CD4-positive, alpha-beta memory T cell (primary cell): ENCODE measurements at places on chromosomes 2 and 18.

GRCh38 chr2:14975381-14975780 is 342.9 kb downstream of the LRATD1 start:
- no peak for DNase-seq

- no peak for DNase-seq
These were observed 22.8 kb downstream of the ADRA2B start for GRCh38 chr2:96093528-96093927.

DNA sequence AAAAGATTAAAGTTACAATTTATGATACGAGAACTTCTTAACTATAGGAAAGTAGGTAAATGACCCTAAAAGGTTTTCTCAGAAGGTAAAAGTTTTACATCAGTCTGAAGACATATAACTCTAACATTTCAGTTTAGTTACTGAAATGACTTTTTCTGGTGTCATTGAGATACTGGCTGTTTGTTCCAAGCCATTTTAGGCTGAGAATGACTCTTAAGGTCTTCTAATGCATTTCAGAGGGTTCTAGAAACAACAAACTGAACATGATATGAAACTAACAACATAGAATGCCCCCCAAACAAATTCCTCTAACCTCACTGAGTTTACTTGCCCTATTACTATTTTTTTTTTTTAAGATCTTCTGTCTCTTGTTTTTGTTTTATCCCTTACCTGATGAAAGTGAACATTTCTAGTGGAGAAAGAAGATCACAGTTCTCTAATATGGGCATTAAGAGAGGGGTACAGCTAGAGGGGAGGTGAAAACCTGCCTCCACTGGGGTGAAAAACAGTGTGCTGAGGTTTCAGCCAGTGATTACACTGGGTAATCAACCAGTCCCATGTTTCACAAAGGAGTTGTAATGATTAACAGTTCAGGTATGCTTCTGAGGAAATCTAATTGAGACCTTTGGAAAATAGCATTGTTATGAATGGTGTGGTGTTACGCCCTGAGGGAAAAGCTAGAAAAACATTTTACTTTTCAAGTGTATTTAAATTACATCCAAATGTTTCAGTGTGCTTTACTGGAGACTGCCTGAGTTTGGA is 11.2 kb downstream of the NABP1 start:
- no peak for DNase-seq

GRCh38 chr2:108034843-108035242 is 48.5 kb downstream of the SLC5A7 start:
- DNase-seq, result no peak

GRCh38 chr2:105926960-105927678 is 182.4 kb downstream of the NCK2 start:
- peak; percentile 67 for DNase-seq

DNA sequence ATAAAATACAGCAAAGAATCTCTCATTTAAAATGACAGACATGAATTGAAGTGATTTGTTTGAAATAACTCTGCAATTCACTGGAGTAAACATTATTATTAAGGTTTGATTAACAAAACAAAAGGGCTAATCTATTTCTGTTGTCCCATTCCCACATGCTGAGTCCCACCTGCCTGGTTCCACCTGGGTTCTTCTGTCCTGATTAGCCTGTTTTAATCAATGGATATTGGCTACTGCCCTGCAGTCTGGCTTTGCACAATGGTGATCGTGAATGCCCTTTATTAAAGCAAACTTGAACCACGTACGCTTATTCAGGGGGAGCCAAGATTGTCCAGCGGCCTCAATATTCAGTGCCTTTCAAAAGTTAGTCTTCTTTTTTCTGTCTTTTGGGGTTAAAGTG is 72.8 kb upstream of the CDH19 start:
- no peak for DNase-seq

GRCh38 chr18:48161911-48162698 is 231.6 kb upstream of the SMAD2 start:
- no peak for DNase-seq

GRCh38 chr18:37396971-37397720 is 168.5 kb downstream of the CELF4 start:
- DNase-seq, result no peak

GRCh38 chr2:98869870-98870269 is 66.2 kb downstream of the CRACDL start:
- peak; percentile 1 for DNase-seq

DNA sequence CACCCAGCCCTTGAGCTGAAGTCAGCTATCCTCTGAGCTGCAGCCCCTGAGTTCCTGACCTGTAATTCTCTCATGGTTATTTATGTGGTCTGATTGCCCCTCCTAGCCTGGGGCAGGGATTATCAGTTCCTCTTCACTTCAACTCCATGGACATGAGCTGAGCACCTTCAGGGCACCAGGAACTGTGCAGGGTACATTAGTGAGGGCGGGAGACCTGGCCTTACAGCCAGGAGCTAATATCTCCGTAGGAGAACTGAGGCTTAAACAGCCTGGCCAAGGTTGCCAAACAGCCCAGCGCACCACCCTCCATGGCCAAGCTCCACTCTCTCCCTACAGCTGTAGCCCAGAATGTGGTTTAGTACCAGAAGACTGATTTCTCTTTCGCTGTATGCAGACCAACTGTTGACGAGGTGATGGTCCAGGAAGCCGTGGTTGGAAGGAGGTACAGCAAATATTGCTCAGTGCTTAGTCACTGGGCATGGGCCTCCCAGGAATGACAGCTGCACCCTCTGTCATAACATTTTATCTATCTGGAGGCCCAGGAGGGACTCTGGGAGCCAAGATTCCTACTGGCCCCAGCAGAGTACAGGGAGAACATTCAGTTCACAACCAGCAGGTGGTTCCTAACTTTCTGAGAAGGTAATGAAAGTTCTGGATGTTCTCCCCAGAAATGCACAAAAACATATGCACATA is 228.7 kb upstream of the SIX2 start:
- DNase-seq, result no peak

GRCh38 chr2:232698556-232699091 is 1.5 kb downstream of the GIGYF2 start:
- no peak for DNase-seq

DNA sequence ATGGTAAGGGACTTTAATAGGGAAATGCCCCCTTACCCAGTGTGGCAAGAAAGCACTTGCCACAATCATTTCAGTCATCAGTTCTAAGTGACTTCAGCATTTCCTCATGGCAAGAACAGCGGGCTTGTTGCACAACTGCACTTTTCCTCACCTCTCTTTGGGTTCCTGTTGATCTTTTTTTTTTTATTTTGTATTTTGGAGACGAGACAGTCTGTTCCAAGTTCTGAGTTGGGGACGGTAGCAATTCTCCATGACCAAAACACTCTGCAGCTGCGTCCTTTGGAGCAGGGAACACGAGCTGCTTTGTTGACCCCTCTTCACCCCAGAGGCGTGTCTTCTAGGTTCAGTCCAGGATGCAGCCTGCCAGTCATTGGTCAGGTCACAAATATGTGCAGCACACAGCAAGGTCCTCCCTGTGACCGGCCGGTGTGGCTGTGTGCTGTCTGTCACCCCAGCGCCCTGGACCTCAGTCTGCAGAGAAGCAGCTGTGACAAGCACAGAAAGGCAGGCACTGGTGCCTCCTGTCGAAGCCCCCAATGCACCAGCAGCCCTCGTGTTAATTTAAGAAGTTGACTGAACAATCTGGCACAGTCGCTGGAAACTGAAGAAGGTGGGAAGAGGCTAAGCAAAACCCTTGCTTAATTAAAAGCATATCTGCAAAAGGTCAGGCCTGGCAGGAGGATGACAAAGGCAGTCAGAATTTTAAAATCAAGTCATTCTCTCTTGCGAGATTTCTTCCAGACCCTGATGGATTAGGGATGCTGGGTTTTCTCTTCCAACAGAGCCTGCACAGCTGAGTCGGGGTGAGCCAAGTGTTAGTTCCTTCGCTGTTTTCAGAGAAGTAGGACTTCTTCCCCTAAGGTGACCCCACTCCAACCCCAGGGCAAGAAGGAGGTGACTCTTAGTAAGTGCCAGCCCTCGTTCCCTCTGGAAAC is 96.7 kb upstream of the COPS8 start:
- DNase-seq, result no peak

DNA sequence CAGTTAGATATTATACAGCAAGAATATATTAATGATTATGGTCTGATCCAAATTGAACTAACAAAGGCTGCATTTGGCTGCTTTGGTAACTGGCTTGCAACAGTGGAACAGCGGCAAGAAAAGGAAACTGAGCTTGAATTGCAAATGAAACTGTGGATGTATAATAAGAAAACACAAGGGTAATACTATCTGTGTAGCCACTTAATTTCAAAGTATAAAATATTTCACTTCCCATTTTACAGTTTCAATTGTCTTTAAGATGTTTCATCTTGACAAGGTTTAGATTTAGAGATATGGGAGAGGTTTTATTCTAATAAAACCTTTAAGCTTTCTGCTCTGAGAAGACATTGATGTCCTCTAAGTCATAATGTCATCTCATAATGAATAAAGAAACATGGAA is 23.8 kb downstream of the WDR75 start:
- no peak for DNase-seq

GRCh38 chr2:71601136-71602114 is 148.1 kb downstream of the DYSF start:
- no peak for DNase-seq

GRCh38 chr2:207887500-207887899 is 117.8 kb upstream of the FZD5 start:
- no peak for DNase-seq

- no peak for DNase-seq
These were observed 120.7 kb upstream of the CTAGE1 start for GRCh38 chr18:22538426-22538825.

GRCh38 chr2:166768393-166769123 is 119.7 kb upstream of the XIRP2 start:
- no peak for DNase-seq

GRCh38 chr2:71798266-71799012 is 345.1 kb downstream of the DYSF start:
- no peak for DNase-seq

GRCh38 chr2:74221604-74222299 is 23.3 kb downstream of the MTHFD2 start:
- no peak for DNase-seq

DNA sequence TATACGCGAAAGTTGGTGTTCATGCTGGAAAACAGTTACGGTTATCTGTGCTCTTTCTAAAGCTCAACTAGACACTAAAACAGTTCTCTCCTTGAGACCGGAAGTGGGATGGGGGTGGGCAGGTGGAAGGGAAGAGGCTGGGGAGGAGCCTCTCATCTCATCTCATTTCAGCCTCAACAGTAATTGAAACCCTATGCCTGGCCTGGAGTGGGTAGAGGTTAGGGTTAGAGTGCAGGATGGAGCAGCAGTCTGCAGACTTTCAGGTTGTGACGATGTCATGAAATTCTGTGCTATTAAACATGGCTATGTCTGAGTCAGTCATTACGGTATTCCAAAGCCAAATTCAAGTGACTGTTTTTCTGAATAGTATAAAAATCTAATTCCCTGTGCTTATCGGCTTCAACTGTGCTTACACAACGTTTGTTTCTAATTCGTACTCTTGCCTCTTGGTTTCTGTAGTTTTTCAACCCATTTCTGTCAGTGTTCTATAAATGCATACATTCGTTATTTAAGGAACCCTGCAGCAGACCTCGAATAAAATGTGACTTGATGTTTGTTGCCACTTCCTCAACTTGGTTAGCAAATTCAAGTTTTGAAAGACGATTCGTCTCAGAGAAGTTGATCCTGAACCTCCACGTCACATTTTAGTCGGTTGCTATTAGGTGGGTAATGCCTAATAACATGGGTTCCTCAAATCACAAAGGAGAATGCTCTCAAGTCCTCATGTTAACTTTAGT is 75.8 kb upstream of the TCF7L1 start:
- no peak for DNase-seq

DNA sequence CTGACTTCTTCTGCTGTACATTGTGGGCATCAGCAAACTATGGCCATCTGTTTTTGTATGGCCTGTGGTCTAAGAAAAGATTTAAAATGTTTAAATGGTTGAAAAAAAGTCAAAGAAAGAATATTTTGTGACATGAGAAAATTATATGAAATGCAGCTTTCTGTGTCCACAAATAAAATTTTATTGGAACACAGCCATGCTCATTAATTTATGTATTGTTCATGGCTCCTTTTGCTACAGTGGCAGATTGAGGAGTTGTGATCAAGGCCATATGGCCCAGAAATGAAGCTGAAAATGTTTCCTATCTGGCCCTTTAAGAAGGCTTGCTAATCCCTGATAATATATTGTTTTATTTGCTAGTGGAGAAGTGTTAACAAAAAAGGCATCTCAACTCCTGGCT is 162.0 kb downstream of the SLC4A3 start:
- no peak for DNase-seq

GRCh38 chr2:74834792-74835755 is 1.1 kb downstream of the HK2 start:
- DNase-seq, result peak; percentile 49

DNA sequence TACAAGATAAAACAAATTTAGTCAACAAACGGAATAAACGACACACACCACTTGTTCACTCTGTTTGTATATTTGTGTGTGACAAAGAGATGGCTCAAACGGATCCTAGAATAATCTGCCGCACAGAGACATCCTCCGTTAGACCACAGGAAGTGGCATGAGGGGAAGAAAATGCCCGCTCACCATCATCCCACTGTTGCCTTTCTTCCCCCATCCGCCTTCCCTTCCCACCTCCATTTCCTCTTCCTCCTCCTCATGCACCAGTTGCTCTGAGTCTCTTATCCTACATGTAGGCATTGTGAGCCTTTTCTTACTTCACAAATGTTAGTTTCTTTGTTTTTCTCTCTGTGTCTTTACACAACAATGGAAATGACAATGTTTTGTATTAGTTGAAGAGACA is 228.5 kb upstream of the SMIM21 start:
- no peak for DNase-seq

DNA sequence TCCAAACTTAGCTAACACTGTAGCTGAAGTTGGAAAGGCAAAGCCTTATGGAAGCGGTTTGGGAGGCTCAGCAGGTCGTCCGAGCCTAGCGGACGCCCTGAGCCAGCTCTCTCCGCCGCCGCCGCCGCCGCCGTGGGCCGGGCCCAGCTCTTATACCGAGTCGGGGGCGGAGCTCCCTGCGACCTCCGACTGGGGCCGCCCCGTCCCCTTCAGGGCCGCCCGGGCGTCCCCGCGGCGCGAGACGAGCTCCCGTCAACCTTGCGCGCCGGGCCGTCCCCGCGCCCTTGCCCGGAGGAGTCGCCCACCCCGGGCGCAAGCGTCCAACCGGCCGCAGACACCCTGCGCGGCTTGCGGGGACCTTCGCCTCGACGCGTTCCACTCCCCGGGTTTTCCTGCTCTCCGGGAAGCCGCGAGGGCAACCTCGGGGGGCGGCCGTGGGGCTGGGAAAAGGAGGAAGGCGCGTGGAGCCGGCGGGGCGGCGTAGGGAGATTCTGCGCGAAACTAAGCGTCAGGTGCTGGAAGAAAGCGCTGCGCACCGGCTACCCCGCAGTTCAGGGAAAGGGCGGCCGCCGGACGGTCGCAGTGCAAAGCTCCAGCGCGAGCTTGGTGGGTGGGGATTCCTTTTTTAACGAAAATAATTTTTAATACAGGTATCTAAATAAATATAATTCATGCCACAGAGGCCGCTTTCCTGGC is at the start of gene SLC40A1:
Gene SLC40A1 (minus strand): TSS at position 129 of the 696 bp plus-strand sequence. CDS start 326 bp downstream, outside the sequence.
- peak; percentile 66 for DNase-seq
